ENCODE measurements at places on chromosomes 12 and 14.

- no peak for DNase-seq
These were observed 27.4 kb downstream of the NELL2 start for GRCh38 chr12:44848703-44849085.

GRCh38 chr12:110010853-110011723 is 11.9 kb downstream of the ANKRD13A start:
- no peak for DNase-seq

DNA sequence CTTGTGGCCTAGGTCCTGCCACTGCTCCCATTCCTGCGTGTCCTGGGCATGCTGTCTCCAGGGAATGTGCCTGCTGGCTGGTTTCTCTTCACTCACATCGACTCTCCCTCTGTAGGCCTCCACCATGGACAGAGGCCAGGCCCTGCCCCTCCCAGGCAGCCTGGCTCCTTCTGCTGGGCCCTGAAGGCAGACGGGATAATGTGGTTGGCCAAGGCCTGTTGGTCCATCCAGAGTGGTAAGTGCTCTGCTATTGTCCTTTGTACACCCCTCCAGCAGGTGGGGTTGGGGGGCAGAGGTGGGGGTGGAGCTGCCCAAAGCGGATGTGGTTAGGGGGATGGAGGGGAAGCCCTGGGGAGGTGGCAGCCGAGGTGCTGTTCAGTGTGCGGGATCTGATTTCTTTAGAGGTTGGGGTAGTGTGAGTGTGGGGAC is 9.5 kb upstream of the NR4A1 start:
- no peak for DNase-seq

GRCh38 chr12:50599366-50600095 is 94.7 kb downstream of the DIP2B start:
- DNase-seq, result no peak

GRCh38 chr12:87815771-87816585 is 213.2 kb downstream of the C12orf50 start:
- DNase-seq, result no peak

DNA sequence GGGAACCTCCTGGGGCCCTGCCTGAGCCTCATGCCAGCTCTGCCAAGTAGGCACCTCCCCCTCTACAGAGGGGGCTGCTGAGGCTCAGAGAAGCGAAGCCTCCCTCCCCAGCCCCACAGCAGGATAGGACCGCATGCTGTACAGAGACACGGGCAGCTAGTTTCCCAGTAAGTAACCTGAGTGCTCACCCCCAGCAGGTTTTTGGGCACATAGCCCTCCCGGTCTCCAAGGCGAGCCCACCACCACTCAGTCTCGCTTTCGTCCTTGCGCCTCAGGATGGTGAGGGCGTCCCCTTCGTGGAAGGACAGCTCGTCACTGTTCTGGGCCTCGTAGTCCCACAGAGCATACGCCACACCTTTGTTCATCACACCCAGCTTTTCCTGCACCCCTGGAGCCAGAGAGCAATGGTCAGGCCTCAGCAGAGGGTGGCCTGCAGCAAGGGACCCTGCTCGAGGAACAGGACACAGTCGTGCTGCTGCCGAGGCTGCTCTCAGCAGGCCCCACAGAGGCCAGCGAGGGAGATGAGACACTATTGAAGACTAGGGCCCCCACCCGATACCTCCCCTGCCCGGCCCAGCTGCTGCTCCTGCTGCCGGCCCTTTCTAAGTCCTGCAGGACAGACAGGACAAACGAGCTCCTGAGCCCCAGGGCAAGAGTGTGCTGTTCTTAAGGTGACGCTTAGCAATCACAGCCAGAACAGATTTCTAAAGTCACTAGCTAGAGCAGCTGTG is 20.4 kb downstream of the ZFYVE21 start:
- no peak for DNase-seq

- no peak for DNase-seq
These were observed 15.4 kb upstream of the NIN start for GRCh38 chr14:50846226-50846880.

GRCh38 chr14:91817566-91818325 is 49.6 kb downstream of the TC2N start:
- DNase-seq, result no peak

DNA sequence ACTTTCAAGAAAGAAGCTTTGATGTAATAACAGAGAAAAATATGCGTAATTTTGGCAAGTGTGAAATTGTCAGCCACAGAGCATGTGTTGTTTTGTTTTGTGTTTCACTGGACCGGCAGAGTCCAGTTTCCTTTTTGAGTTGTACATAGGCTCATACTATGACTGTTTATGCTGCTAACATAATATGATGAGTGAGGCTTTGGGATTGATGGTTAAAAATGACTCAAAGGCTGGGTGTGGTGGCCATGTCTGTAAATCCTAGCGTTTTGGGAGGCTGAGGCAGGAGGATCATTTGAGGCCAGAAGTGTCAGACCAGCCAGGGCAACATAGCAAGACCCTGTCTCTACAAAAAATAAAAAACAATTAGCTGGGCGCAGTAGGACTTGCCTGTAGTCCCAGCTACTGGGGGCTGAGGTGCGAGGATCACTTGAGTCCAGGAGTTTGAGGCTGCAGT is 487.9 kb downstream of the PCNX1 start:
- DNase-seq, result no peak

DNA sequence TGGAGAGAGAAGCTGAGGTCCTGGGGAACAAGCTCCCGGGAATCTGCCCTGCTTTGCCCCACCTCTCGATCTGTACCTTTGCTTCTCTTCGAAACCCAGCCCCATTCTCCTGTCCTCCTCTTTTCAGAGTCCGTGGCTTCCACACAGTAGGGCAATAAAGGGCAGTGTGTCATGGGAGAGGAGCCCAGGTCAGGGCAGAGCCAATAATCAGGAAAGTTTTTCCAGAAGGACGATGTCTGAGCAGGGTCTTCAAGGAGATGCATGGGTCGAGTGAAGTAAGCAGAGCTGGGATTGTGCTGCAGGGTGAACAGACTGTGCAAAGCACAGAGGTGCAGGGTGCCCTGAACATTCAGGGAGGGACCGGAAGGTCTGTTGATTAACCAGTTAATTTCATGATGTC is 22.1 kb upstream of the SERPINA4 start:
- no peak for DNase-seq

- DNase-seq, result no peak
These were observed 17.6 kb upstream of the TRAF3 start for GRCh38 chr14:102759456-102760187.

- no peak for DNase-seq
These were observed 169.5 kb downstream of the TTC8 start for GRCh38 chr14:88993946-88994345.

- DNase-seq, result no peak
These were observed 113.6 kb upstream of the NPAS3 start for GRCh38 chr14:32825058-32825457.

GRCh38 chr12:96457191-96457930 is 32.0 kb upstream of the CFAP54 start:
- peak; percentile 10 for DNase-seq

GRCh38 chr12:25063873-25064628 is 115.2 kb upstream of the BCAT1 start:
- no peak for DNase-seq

GRCh38 chr14:38367922-38368321 is 112.0 kb upstream of the CLEC14A start:
- DNase-seq, result no peak

DNA sequence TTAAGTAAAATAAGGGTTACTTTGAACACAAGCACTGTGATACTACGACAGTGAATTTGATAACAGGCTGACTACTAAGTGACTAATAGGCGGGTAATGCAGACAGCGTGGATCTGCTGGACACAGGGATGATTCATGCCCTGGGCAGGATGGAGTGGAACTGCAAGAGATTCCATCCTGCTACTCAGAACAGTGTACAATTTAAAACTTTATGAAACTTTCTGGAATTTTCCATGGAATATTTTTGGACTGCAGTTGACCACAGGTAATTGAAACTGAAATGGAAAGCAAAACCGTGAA is 46.0 kb downstream of the YEATS4 start:
- no peak for DNase-seq

GRCh38 chr12:29208060-29208459 is 59.0 kb downstream of the FAR2 start:
- no peak for DNase-seq

GRCh38 chr12:128542844-128543243 is 275.9 kb downstream of the TMEM132C start:
- DNase-seq, result no peak

GRCh38 chr12:55683676-55684075 is 24.0 kb downstream of the ITGA7 start:
- DNase-seq, result no peak

GRCh38 chr14:29800961-29801360 is 126.7 kb downstream of the PRKD1 start:
- no peak for DNase-seq

GRCh38 chr12:65335981-65336380 is 57.5 kb downstream of the MSRB3 start:
- DNase-seq, result no peak

DNA sequence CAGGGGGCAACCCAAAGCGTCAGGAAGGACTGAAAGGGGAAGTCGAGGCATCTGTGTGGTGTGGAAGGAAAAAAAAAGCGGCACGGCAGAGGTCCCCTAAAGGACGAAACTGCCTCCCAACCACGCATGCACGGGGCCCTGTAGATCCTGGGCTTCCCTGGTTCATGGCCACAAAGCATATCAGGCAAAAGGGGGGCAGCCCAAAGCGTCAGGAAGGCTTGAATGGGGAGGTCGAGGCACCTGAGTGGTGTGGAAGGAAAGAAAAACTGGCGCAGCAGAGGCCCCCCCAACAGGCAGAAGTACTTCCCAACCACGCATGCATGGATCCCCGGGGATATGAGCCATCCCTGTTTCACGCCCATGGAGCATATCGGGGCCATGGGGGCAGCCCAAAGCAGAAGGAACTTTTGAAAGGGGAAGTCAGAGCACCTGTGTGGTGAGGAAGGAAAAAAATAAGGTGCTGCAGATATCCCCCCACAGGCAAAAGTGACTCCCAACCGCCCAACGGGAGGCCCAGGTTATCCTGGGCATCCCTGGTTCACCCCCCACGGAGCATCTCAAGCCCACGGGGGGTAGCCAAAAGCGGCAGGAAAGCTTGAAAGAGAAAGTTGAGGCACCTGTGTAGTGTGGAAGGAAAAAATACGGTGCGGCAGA is 581.2 kb downstream of the ALG10 start:
- DNase-seq, result no peak

- no peak for DNase-seq
These were observed 142.0 kb downstream of the BCL11B start for GRCh38 chr14:99129998-99130397.

GRCh38 chr12:98211909-98212695 is 303.3 kb upstream of the TMPO start:
- no peak for DNase-seq

GRCh38 chr14:103385929-103386712 is 906 bp downstream of the MARK3 start:
- no peak for DNase-seq

DNA sequence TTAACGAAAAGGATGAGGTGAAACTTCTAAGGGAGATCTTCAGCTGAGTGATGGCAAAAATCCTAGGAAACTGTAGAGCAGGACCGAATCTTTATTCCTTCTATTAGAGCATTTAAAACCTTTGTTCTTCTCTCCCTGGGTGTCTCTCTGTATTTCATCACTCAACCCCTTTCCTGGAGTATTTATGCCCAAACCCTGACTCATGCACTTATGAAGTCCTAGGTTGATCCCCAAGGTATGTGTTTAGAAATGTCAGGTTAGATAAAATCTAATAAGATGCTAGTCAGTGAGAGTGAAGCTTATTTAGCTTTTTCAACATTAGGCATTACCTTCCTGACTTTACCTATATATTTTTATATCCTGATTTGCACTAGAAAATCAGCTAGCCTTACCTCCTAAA is 239.8 kb upstream of the NPAS3 start:
- DNase-seq, result no peak

GRCh38 chr12:98736352-98737321 is 91.5 kb downstream of the APAF1 start:
- peak; percentile 68 for DNase-seq

- DNase-seq, result no peak
These were observed 30.0 kb upstream of the WSCD2 start for GRCh38 chr12:108099073-108099472.

DNA sequence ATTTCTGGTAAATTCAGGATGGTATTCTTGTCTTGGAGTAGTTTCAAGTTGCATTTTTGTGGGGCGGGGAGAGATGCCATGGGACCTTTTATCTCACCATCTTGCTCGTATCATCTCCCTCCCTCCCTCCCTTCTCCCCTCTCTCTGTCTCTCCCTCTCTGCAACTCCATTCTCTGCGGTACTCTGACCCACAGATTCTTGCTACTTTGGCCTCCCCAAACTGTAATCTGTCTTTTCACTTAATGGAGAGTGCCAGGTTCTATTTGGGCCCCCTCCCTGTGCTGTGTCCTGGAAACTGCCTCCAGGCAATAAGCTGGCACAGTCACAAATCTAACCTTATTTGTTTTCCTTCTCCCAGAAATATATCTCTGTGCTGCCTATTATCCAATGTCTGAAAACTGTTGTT is 175.2 kb downstream of the PAWR start:
- DNase-seq, result no peak

DNA sequence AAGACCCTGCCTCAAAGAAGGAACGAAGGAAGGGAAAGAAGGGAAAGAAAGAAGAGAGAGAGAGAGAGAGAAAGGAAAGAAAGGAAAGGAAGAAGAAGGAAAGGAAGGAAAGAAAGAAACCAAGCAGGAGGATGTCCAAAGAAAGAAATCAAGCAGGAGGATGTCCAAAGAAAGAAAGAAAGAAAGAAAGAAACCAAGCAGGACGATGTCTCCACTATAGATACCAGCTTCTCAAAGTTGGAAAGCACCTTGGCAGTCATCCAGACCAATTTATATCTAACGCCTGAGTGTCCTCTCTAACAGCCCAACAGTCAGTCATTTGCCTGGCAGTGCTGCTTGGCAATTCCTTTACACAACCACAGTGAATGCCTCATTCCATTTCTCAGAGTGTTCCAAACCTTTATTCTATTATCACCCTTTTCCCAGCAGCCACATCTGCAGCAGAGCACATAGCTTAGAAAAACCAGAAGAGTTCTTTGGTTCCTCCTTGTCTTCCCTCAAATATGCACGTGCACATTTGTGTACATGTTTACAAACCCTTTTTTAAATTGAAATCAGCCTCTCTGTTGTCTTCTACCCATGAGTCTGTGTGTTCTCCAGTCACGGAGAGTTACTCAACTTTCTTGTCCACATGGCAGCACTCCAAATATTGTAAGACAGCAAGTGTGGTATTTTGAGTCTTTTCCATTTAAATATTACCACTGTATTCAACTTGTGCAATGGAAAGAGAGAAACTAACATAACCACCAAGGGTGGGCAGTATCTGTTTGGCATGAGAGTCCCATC is 138.4 kb downstream of the STXBP6 start:
- DNase-seq, result no peak

GRCh38 chr12:119020406-119021360 is 39.3 kb downstream of the SRRM4 start:
- DNase-seq, result peak; percentile 25

GRCh38 chr12:54004063-54004840 is 4.3 kb downstream of the HOXC9 start:
- DNase-seq, result no peak

DNA sequence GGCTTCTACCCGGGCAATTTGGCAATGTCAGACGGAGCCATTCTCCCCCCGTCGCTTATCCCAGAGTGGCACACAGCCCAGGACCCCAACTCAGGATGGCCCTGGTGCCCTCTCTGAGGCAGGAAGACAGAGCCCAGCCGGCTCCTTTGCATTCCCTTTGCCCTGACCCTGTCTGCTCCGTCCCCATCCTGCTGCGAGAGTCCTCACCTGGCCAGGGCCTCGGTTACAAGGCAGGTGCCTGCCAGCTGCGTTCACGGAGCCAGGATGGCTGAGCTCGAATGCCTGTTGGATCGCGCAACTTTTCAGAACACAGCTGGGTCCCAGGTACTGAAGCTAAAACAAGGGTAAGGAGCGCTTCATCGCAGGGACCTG is 18.6 kb downstream of the LRTM2 start:
- DNase-seq, result no peak

GRCh38 chr14:52878469-52878868 is 72.4 kb downstream of the FERMT2 start:
- DNase-seq, result no peak
